ENCODE measurements at places on chromosomes 12 and 14. TPM values are rescaled to one million over a fixed set of nuclear protein-coding genes. Genes with fewer than 3 reads are reported as not detected.
A peak's percentile ranks its signal among the peaks of the same experiment; 100 is the strongest.

- H3K27ac ChIP-seq: no peak overlapping the region
- no peak overlapping the region for H3K4me3 ChIP-seq
- H3K27me3 ChIP-seq: peaks cover 19% of the 10 kb centered on the region
- no peak for DNase-seq
These were observed 7.6 kb upstream of the PRPF40B start for GRCh38 chr12:49615725-49616124.

DNA sequence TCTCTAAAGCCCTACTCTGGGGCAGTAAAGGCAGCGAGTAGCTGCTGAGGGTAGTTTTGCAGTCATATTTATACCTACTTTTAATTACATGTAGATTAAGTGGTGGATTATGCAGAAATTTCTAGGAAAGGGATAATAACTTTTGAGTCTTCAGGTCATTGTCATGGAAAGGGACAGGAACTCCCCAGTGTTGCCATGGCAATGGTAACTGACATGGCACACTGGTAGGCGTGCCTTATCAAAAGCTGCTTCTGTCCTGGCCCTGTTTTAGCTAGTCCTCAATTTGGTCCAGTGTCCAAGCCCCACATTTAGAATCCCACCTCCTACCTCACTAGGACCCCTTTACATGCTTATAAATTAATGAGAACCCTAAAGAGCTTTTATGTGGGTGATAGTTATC is 303.1 kb downstream of the VRK1 start:
- no peak overlapping the region for H3K4me3 ChIP-seq
- no peak for DNase-seq
- no peak overlapping the region for H3K27ac ChIP-seq
- H3K4me1 ChIP-seq: peaks cover 1% of the 10 kb centered on the region
- peaks cover 36% of the 10 kb centered on the region for H3K27me3 ChIP-seq

GRCh38 chr12:83250866-83251265 is 564.2 kb downstream of the TMTC2 start:
- H3K36me3 ChIP-seq: no peaks in the 10 kb centered on the region
- no peak overlapping the region for H3K4me3 ChIP-seq
- peaks cover 4% of the 10 kb centered on the region for H3K4me1 ChIP-seq
- no peaks in the 10 kb centered on the region for H3K27me3 ChIP-seq
- no peak overlapping the region for H3K27ac ChIP-seq

DNA sequence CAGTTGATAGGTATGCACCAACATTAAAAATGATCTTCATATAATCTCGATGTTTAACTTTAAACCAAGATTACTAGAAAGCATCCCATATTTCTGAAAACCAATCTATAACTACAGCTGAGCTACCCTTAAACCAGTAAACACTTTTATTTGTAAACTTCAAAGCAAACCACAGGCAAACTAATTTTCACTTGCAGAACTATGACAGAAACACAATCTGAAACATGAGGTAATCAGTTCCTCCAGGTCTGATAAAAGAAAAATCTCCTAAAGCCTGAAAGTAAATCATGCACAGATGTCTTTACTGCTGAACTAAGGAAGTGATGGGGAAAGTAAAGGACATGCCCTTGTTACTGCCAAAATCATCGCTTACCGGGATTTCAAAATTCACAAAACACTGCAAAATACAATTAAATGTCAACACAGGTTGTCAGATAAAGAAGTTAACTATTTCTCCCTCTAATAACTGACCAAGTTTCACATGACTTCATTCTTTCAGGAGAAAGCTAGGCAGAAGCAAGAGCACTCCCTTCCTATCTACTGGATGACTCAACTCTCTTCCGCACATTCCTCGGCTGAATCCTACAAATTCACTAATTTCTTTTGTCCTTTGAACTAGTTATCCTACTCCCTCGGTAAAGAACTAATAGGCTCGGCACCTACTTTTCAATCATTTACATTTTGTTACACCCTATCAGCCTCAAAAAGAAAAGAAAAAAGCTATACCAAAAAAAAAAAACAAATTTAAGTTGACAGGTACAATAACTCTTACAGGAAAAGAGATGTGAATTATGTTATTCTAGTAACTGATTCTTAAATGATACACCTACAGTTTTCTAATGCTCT is 1.4 kb downstream of the EEA1 start:
- no peaks in the 10 kb centered on the region for H3K27me3 ChIP-seq
- peaks cover 3% of the 10 kb centered on the region for H3K36me3 ChIP-seq
- no peak for DNase-seq
- peak overlapping the region; percentile 82 for H3K4me3 ChIP-seq
- peaks cover 36% of the 10 kb centered on the region for H3K4me1 ChIP-seq
- peak overlapping the region; percentile 89 for H3K27ac ChIP-seq

The GZMB gene
- total RNA-seq: not detected

The RNF212B gene
- not detected for total RNA-seq

- H3K27ac ChIP-seq: peak overlapping the region; percentile 100
- no peak for DNase-seq
- peaks cover 17% of the 10 kb centered on the region for H3K36me3 ChIP-seq
- H3K4me1 ChIP-seq: peaks cover 18% of the 10 kb centered on the region
These were observed 534 bp downstream of the PPP2R3C start for GRCh38 chr14:35121026-35121886.

The AGAP2 gene
- 0.29 TPM for total RNA-seq

- H3K27ac ChIP-seq: peak overlapping the region; percentile 22
- peaks cover 73% of the 10 kb centered on the region for H3K27me3 ChIP-seq
- H3K4me3 ChIP-seq: peak overlapping the region; percentile 41
These were observed 2.1 kb downstream of the DDN start for GRCh38 chr12:48996794-48997718.

The MYO1H gene
- total RNA-seq: 0.51 TPM

DNA sequence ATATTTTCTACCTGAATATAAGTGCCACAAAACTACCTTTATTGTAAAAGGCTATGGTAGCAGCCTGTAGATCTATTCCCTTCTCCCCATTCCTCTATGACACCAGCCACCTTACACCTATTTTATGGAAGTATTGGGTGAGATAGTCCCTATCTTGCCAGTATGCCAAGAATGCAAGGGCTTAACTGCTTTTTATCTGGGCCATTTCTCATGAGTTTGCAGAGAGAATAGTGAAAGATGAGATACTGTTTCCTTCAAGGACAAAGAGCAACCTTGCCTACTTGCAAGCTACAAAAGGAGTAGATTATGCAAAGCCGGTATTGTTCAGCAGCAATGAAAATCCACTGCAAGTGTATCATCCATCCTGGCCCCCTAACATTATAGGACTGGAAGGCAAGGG is 1775.6 kb upstream of the SEL1L start:
- DNase-seq: no peak
- H3K27ac ChIP-seq: no peak overlapping the region
- H3K27me3 ChIP-seq: peaks cover 3% of the 10 kb centered on the region
- no peak overlapping the region for H3K4me3 ChIP-seq
- peaks cover 1% of the 10 kb centered on the region for H3K4me1 ChIP-seq

DNA sequence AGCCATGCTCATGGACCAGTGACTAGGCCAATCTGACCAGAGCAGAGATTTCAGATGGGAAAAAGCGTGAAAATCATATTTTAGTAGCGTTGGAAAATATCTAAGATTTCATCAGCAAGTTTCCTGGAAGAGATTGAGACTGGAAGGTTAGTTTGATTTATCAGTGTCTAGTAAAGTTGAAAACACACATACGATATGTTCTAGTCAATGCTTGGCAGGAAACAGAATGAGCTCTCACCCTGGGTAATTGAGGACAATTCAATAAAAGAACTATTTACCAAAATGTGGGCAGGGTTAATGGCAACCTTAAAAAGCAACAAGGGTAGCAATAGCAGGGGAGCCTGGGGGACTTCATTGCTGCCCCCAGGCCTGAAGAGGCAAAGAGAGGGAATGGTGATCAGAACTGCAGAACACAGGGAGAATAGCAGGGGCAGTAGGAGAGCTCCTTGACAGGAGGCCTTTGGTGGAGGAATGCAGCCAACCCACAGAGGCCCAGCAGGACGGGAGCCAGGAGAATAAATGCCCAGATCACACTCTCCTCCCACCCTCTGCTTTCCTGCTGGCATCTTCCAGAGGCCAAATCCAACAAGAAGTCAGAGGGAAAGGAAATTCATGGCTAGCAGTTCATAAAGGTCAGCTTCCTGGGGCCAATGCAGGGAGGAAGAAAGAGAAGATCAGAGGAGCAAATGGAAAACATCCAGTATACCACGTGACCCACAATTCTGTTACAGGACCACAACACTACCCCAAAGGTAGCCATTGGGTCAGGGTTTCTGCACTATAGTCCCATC is 27.6 kb upstream of the LRP6 start:
- peaks cover 3% of the 10 kb centered on the region for H3K4me1 ChIP-seq
- H3K36me3 ChIP-seq: no peaks in the 10 kb centered on the region
- H3K4me3 ChIP-seq: no peak overlapping the region
- H3K27me3 ChIP-seq: no peaks in the 10 kb centered on the region
- DNase-seq: no peak

GRCh38 chr14:103960457-103961055 is 18.2 kb upstream of the RD3L start:
- H3K36me3 ChIP-seq: no peaks in the 10 kb centered on the region
- DNase-seq: no peak
- no peak overlapping the region for H3K27ac ChIP-seq
- H3K27me3 ChIP-seq: peaks cover 4% of the 10 kb centered on the region

DNA sequence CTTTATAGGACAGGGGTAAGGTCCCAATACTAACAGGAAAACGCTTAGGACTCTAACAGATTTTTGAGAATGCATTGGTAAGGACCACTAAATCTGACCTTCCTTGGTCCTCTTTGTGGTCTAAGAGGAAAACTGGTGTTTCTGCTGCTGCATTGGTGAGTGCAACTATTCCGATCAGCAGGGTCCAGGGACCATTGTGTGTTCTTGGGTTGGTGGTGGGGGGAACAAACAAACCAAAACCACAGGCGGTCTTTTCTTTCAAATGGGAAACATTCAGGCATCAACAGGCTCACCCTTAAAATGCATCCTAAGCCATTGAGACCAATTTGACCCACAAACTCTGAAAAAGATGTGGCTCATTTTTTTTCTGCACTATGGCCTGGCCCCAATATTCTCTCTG is 20.7 kb downstream of the EPYC start:
- DNase-seq: no peak
- no peaks in the 10 kb centered on the region for H3K27me3 ChIP-seq
- no peaks in the 10 kb centered on the region for H3K4me1 ChIP-seq
- H3K27ac ChIP-seq: no peak overlapping the region
- H3K36me3 ChIP-seq: no peaks in the 10 kb centered on the region

DNA sequence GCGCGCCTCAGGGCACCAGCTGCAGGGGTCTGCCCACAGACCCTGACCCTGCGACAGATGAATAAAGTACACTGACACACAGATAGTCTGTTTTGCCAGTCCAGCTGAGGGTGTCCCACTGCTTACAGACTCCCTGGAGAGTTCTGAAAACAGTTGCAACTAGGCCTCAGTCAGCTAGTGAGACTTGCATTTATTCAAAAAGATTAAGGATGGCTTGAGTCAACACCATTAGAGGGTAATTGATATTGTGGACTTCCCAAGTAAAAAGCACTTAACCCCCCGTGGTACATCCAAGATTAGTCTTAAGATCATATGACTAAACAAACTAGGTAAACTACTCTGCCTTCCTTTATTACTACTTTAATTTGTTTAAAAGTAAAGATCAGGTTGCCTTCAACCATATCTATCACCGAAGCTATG is 11.1 kb upstream of the PSEN1 start:
- no peak for DNase-seq
- H3K4me1 ChIP-seq: peaks cover 24% of the 10 kb centered on the region
- H3K27ac ChIP-seq: peak overlapping the region; percentile 65
- H3K36me3 ChIP-seq: peaks cover 18% of the 10 kb centered on the region
- H3K4me3 ChIP-seq: no peak overlapping the region

GRCh38 chr14:79464468-79464867 is 746.8 kb downstream of the DIO2 start:
- peaks cover 3% of the 10 kb centered on the region for H3K4me1 ChIP-seq
- no peak overlapping the region for H3K4me3 ChIP-seq
- H3K27ac ChIP-seq: no peak overlapping the region
- H3K36me3 ChIP-seq: peaks cover 2% of the 10 kb centered on the region

GRCh38 chr12:30687265-30687986 is 8.2 kb downstream of the IPO8 start:
- DNase-seq: no peak
- H3K36me3 ChIP-seq: peaks cover 14% of the 10 kb centered on the region
- H3K27me3 ChIP-seq: no peaks in the 10 kb centered on the region
- no peak overlapping the region for H3K4me3 ChIP-seq

Data from progenitor cell of endocrine pancreas (in vitro differentiated cells).